ENCODE measurements at places on chromosomes 16 and 17.
A peak's percentile ranks its signal among the peaks of the same experiment; 100 is the strongest.

- no peak for DNase-seq
Observed at GRCh38 chr17:73340093-73340596, 28.3 kb upstream of the CDC42EP4 start.

DNA sequence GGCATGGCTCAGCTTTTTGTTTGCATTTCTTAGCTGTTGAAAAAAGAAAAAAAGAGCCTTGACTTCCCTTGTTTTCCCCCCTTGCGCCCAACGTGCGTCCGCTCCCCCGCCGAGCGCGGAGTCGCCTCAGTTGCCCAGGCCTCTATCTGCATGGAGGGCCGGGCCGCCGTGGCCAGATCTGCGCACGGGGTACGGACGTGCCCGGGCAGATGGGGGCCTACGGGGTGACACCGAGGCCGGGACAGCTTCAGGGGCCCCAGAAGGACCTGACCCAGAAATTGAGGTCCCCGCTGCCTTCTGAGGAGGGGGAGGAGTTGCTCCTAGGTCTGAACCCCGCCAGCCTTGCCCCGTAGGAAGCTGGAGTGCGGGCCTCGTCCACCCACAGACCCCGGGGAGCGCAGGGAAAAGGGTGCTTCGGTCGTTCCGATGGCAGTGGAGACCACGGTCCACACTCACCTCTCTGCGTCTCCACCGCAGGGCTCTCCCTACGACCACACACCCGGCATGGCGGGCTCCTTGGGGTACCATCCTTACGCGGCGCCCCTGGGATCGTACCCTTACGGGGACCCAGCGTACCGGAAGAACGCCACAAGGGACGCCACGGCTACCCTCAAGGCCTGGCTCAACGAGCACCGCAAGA lies 1.5 kb downstream of the IRX5 start:
- DNase-seq = no peak

DNA sequence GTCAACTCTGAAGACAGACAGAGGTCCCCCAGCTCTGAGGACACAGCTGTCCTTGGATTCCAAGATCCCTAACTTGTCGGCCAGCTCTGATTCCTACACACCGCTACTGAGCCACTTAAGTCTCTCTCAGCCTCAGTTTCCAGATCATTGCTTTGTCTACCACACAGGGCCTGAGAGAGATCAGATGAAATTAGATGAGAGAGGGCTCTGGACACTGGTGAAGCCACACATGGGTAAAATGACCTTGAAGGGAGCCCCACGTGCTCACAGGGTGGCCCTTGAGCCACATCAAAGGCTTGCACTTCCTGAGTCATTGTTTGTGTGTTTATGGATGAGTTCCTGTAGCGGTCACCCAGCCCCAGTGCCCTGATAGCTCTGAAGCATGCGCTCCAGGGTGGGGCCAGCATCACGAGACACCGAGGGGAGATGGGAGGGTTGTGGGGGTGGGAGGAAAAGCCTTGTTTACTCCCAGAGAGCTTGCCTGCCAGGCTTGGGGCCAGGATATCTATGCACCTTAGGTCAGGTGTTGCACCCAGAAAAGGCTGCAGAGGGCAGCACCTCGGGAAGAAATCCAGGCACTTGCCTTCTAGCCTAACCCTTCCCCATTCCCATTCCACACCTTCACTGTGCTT lies 32.7 kb upstream of the SLC6A2 start:
- DNase-seq = peak; percentile 70

- DNase-seq = no peak
Observed at GRCh38 chr17:82028966-82029365, 2.5 kb upstream of the RAC3 start.

- no peak for DNase-seq
Observed at GRCh38 chr17:79023180-79023705, 726 bp upstream of the C1QTNF1 start.

- no peak for DNase-seq
Observed at GRCh38 chr16:85363881-85364280, 249.2 kb upstream of the GSE1 start.

GRCh38 chr17:640436-640835 lies 74.2 kb downstream of the VPS53 start:
- DNase-seq = no peak

DNA sequence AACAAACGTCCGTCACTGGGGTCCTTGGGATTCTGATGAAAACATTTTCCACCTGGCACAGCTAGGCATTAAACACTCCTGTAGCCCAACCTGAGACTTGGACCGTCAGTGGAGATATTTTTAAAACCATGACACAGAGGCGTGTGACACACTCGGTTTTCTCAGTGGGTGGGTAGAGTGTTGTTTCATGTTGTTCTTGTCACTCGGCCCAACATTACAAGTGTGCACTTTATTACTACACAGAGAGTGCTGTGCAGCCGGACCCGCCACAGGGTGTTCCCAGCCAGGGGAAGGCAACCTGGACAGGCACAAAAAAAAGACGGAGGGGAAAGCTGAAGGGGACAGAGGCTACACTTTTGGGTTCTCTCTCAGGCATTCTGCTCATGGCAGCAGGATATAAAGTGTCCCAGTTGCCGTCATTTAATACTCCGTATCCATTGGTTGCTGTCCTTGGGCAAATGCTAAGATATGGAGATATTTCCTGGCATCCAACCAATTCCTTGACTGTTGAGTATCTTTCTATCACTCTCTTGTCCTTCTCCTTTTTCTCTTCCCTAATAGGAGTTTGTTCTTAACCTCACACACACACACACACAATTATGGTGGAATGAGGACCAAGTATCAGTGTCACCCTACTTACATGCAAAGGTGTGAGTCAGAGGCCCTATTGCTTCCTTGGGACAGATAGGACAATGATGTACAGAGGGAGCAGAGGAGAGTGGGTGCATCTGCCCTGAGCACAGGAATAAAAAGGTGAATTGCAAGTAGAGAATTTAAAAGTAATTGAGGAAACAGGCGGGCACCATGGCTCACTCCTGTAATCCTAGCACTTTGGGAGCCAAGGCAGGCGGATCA lies 154.1 kb upstream of the SOX9 start:
- no peak for DNase-seq

DNA sequence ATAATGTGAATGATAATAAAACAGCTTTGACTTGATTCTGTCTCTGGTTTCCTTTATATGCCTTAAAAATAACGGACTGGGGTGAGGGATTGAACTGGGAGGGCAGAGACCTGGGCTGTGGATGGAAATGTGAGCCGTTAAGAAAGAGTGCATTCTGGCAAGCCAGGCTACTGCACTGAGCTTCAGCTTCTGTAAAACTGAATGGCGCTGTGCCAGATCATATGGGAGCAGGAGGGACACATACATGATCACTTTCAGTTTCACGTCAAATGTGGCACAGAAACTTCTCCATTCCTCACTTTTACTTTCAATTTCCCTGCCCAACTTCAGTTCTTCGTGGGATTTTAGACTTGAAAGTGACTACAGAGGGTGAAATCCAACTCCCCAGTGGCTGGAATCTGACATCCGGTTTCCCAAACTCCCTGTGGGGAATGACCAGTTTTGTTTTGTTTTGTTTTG lies 1.1 kb downstream of the MT2A start:
- no peak for DNase-seq

- DNase-seq = peak; percentile 51
Observed at GRCh38 chr17:16417896-16418684, 2.7 kb downstream of the TRPV2 start.

DNA sequence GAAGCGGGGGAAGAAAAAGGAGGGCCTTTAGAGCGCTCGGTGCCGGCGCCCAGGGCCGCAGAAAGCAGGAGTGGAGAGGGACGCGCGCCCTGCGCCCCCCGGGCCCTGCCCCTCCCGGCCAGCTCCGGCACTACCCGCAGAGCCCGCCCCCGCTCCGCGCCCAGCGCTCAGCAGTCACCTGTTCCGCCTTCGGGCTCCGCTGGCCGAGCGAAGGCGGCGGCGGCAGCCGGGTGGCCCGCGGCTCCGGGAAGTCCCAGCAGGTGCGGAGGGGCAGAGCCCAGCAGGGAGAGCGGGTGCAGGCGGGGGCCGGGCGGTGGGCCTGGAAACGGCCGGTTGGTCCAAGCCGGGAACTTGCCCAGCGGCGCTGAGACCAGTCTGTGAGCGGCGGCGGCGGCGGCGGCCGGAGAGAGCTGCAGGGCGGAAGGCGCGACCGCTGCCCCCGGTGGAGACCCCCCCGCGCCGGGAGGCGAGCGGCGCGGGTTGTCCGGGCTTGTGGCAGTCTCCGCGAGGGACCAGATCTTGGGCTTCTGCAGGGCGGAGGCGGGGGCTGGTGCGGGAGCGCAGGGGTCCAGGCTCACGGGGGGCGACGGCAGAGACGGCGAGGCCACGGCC lies 2.2 kb downstream of the IRX3 start:
- DNase-seq = peak; percentile 40

DNA sequence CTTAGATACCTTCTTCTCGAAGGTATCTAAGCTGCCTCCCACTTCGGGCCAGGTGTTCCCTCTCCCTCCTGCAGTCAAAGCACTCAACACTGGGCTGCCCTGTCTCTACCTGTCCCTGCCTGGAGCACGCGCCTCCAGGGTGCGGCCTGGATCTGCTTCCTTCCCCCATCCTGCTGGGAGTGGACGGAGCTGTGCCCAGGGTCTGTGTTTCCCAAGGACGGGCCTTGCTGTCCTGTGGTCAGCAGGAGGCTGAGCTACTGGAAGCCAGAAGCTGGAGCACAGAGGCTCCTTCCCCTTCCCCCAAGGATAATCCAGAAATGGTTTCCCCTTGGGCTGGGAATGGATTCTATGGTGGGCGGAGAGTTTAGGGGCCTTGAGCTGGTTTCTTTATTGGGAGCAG lies 16.7 kb downstream of the LLGL2 start:
- peak; percentile 17 for DNase-seq

- no peak for DNase-seq
Observed at GRCh38 chr17:1146561-1147265, 33.1 kb downstream of the ABR start.

DNA sequence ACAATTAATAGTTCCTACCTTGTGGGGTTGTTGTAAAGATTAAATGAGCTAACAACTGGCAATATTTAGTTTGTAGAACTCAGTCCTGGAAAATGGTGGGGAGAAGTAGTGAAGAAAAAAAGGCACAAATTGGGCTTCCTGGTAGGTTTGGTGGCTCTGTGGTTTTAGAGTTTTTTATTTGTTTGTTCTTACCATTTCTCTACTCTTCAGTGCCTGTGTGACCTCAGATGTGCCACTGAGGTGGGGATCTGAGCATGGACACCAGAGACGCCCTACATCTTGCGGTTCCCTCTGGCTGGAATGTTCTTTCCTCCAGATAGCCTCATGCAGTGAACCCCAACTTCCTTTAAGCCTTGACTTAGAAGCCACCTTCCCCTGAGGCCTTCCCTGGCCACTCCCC lies 7.7 kb downstream of the ZBTB4 start:
- DNase-seq = no peak

DNA sequence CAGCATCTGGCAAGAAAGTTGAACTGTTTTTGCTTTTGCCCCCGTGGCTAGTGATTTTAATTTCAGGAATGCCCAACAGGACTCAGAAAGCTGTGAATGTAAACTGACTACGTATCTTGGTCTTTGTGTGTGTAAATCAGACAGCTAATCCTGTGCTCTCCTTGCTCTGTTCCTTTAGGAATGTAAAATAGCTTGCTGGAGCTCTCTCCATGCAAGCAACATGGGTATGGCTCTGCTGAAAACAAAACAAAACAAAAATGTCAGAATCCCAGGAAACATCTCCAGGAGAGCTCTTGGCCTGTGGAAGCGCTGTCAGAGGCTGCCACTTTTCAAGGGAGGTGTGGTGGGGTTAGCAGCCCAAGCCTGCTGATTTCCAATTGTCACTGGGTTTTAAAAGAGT lies 161.8 kb upstream of the NOG start:
- DNase-seq = peak; percentile 20

DNA sequence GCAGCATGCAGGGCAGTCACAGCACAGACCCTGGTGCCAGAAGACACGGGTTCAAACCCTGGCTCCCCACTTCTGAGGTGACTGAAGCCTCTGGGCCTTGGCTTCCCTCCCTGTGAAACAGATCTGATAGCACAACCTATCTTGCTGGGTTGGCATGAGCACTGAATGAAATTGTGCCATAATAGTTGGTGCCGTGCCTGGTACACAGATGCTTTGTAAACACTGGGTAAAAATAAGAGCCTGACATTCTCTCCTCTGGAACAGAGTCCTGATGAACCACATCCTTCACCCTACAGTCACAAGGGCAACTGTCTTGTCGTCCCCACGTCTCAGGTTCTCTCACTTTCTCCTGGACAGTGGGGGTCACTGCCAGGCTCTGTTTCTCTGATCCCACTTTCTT lies 35.7 kb downstream of the NOS2 start:
- DNase-seq = no peak

GRCh38 chr17:16398270-16399267 lies 16.8 kb upstream of the TRPV2 start:
- DNase-seq = no peak

DNA sequence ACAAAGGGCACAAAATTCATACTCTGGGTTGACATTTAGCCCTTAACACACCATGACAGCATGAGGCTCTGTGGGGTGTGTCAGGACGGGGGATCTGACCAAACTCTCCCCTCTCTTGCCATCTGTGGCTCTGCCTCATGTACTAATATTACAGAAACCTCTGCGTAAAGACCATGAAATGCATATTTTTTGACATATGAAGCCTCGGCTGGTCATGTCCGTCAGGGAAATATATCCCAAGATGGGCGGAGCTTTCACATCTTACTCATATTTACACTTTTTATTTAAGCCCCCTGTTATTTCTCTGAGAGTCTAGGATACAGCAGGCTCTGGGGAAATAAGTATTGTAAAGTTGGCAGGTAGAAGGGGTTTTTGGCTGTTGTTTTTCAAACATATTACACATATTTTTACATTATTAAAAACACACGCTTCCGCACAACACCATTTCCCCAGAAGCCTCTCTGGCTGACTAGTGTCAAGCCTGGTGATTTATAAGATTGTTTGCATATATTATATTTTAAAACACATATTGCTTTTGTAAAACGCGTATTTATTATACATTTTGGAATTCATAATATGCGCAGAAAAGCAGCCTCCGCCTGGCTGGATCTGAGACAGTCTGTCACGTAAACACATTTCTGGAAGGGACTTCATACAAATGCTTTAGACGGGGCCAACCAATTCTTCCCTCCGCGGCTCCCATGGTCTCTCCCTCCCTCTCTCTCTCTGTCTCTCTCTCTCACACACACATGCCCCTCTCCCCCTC lies 237.7 kb upstream of the ZFHX3 start:
- DNase-seq = no peak

- peak; percentile 19 for DNase-seq
Observed at GRCh38 chr16:73711406-73712080, 585.1 kb upstream of the PSMD7 start.

DNA sequence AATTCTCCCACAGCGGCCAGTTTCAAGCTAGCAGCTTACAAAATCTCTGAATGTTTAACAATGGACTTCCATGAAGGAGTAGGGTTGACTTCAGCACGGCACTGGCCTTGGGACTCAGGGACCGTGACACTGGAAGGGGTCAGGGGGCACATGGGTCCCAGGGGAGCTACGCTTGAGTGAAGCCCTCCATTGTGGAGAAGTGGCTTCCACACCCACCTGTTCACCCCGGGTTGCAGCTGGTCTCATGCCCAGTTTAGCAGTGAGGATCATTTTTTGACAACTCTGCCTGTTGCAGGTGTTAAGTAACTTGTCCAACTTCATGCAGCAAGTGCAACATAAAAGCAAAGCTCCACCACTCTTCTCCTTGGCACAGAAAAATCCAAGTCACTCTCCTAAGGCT lies 510.2 kb downstream of the CDH13 start:
- no peak for DNase-seq

- DNase-seq = peak; percentile 92
Observed at GRCh38 chr17:77772461-77772897, 186.0 kb upstream of the TNRC6C start.

GRCh38 chr16:84641643-84642358 lies 6.5 kb upstream of the KLHL36 start:
- DNase-seq = no peak
